ENCODE measurements at places on chromosomes 3 and 15.

- no peak for DNase-seq
Measured at GRCh38 chr3:178671377-178671776, 135.1 kb downstream of the KCNMB2 start.

- no peak for DNase-seq
Measured at GRCh38 chr3:59460068-59460467, 410.2 kb upstream of the CFAP20DC start.

- DNase-seq: no peak
Measured at GRCh38 chr3:40504636-40505430, 1.0 kb upstream of the ZNF620 start.

- no peak for DNase-seq
Measured at GRCh38 chr3:39220407-39221140, 28.2 kb upstream of the XIRP1 start.

DNA sequence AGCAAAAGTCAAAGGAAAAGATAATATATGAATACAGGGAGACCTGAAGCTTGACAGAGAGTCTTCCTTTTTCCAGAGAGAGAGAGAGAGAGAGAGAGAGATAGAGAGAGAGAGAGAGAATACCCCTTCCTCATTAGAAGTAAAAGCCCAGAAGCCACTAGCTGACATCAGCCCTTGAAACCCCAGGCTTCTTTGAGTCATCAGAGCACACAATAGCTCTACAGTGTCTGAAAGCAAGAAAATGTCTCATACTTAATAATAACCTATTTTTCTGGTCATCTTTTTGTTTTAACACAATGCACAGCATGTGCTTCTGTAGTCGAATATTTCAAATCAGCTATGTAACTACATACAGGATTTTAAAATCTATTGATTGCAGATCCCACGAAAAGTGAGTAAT is 109.2 kb upstream of the NANOGP8 start:
- no peak for DNase-seq

DNA sequence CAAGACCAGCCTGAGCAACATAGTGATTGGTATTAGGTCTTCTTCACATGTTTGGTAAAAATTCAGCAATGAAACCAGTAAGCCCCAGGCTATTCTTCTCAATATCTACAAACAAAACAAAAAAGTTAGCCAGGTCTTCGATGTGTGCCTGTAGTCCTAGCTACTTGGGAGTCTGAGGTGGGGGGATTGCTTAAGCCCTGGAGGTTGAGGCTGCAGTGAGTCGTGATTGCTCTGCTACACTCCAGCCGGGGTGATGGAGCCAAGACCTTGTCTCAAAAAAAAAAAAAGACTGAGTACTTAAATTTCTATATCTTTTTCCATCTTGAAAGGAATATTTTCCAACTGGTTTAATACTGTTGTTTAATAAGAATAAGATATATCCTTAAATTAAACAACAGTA is 106.8 kb downstream of the MBNL1 start:
- DNase-seq: no peak

GRCh38 chr15:100208921-100209603 is 132.7 kb downstream of the ADAMTS17 start:
- no peak for DNase-seq

- DNase-seq: no peak
Measured at GRCh38 chr3:171768986-171769385, 41.3 kb downstream of the PLD1 start.

GRCh38 chr3:16297997-16298885 is 33.2 kb downstream of the OXNAD1 start:
- DNase-seq: no peak

Data from activated CD4-positive, alpha-beta T cell treated with anti-CD3 and anti-CD28 coated beads for 24 hours (primary cell).